Gastroesophageal sphincter (tissue), 4 donors: ENCODE measurements at places on chromosomes 5 and 9. TPM values are rescaled to one million over a fixed set of nuclear protein-coding genes. Genes with fewer than 3 reads are reported as not detected.

Gene SOWAHA
- total RNA-seq = not detected

Gene GPRIN1
- total RNA-seq = 0.16 TPM

Gene PCDHGA4
- 8.0 TPM for total RNA-seq

Gene KLF9
- 167 TPM for total RNA-seq

Gene GZMA
- total RNA-seq = not detected

Gene LCN10
- total RNA-seq = 11.8 TPM

Gene NXNL2
- total RNA-seq = not detected

Gene PCDHGA12
- 5.3 TPM for total RNA-seq

Gene MARCHF11
- total RNA-seq = not detected

Gene CERCAM
- total RNA-seq = 30.0 TPM

Gene FKTN
- 7.3 TPM for total RNA-seq

Gene FBXL17
- 25.5 TPM for total RNA-seq

Gene LECT2
- total RNA-seq = not detected

Gene PCDHGC3
- total RNA-seq = 60.2 TPM

Gene OBP2B
- total RNA-seq = not detected

Gene PWWP2A
- 34.7 TPM for total RNA-seq

Gene SPATA31D4
- total RNA-seq = not detected

Gene TMEM267
- 13.0 TPM for total RNA-seq

Gene ECPAS
- 96.1 TPM for total RNA-seq

Gene SLC26A2
- 8.9 TPM for total RNA-seq

Gene EPB41L4B
- 1.2 TPM for total RNA-seq

Gene PALM2AKAP2
- 4.7 TPM for total RNA-seq

Gene NEUROG1
- total RNA-seq = not detected

Gene PCDHGA8
- 6.8 TPM for total RNA-seq

Gene LURAP1L
- 18.5 TPM for total RNA-seq

Gene WNK2
- total RNA-seq = 26.8 TPM

Gene CBY3
- not detected for total RNA-seq

Gene NMUR2
- total RNA-seq = not detected

Gene NREP
- 8.3 TPM for total RNA-seq
